HT1080 (cell line): ENCODE measurements at places on chromosomes 5 and 9. TPM values are rescaled to one million over a fixed set of nuclear protein-coding genes. Genes with fewer than 3 reads are reported as not detected.
A peak's percentile ranks its signal among the peaks of the same experiment; 100 is the strongest.

Gene PCDHGC5
- total RNA-seq = 0.87 and 1.4 TPM in 2 replicates

Gene TCOF1
- 84.9 and 92.9 TPM in 2 replicates for total RNA-seq

Gene LRRC26
- not detected in 2 replicates for total RNA-seq

Gene TRMO
- 18.0 and 20.1 TPM in 2 replicates for total RNA-seq

Gene SMIM32
- not detected in 2 replicates for total RNA-seq

Gene ADGRD2
- total RNA-seq = not detected in 2 replicates

Gene SLC34A1
- 0.10 and 0.34 TPM in 2 replicates for total RNA-seq

GRCh38 chr9:134040176-134040565 lies 14.9 kb downstream of the BRD3OS start:
- no peak for DNase-seq

- DNase-seq = no peak
These were observed 169.2 kb upstream of the MVB12B start for GRCh38 chr9:126157423-126157822.

DNA sequence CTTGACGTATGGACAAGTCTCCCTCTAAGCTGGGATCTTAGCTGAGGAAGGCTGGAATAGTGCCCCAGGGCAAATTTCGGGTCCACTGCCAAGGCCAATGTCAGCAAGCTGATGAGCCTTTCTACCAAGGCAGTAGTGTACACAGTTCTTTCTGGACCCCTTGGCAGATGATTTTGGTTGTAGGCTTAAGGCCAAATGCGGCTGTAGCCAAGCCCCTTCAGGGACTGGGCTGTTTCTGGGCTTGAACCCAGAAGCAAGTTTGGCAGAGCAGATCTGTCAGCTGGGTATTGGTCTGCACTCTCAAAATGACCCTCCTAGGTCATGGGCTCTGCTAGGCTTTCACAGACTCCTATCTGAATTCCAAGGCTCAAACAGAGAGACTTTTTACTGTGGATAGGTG lies 121.6 kb downstream of the ADAMTSL1 start:
- no peak for DNase-seq

- DNase-seq = no peak
These were observed 62.7 kb downstream of the SLC1A3 start for GRCh38 chr5:36669015-36669651.

DNA sequence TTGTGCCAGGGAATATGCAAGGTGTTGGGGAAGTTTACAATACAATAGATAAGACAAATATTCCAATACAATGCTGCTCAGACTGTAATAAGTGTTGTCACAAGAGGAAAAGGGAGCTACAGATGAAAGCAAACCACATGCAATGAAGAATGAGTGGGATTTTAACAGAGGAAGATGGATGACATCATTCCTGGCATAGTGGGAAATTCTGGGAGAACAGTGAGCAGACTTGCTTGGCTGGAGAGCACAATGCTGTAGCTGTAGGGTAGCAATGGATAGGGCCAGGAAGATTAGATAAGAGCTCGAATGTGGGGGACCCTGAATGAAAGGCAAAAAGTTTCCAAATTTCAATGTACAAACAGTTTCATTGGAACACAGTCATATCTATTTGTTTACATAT lies 9.5 kb upstream of the DPYSL3 start:
- DNase-seq = peak; percentile 21

GRCh38 chr9:109273869-109274268 lies 47.0 kb downstream of the EPB41L4B start:
- no peak for DNase-seq

GRCh38 chr5:52988335-52989024 lies 672 bp upstream of the ITGA2 start:
- no peak for DNase-seq

- DNase-seq = no peak
These were observed 943.8 kb upstream of the TYRP1 start for GRCh38 chr9:11749396-11749795.

GRCh38 chr5:157232706-157233105 lies 33.2 kb upstream of the CYFIP2 start:
- DNase-seq = no peak
